ENCODE measurements at places on chromosomes 11 and 22. TPM values are rescaled to one million over a fixed set of nuclear protein-coding genes. Genes with fewer than 3 reads are reported as not detected.

ATL3 gene
- 11.4 TPM for polyA plus RNA-seq

TCIRG1 gene
- 36.3 TPM for polyA plus RNA-seq

OR51I1 gene
- not detected for polyA plus RNA-seq

DRICH1 gene
- 1.3 TPM for polyA plus RNA-seq

SLC22A6 gene
- polyA plus RNA-seq = 362 TPM

KRTAP5-8 gene
- polyA plus RNA-seq = 1.8 TPM

DNA sequence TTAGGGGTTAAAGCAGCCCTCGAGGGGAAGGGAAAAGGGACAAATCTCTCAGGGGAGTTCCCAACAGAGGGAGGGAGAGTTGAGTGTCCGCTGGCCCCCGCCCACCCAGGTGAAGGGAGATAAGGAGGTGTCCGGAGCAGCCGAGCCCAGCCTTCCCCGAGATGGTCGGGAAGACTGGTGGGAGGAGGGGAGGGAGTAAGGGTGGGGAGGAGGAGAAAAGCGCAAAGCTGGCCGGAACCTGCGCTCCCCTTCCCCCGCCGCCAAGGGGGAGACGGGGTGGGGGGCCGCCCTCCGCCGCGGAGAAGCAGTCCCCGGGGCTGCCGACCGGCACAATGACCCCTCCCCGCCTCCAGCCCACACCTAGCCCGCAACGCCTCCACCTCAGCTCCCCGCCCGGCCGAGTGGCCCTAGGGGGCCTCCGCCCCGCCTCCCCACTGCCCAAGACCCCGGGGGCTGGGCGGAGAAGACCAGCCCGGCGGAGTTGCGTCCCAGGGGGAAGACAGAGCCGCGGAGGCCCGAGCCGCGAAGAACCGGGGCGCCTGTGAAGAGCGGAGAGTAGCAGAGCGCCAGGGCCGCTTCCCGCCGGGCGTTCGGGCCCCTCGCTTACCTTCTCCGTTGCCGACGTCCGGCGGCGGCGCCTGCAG is 479 bp downstream of the RSF1 start:
- peaks cover 8% of the 10 kb centered on the region for H3K4me1 ChIP-seq
- H3K36me3 ChIP-seq = no peaks in the 10 kb centered on the region
- H3K27me3 ChIP-seq = no peaks in the 10 kb centered on the region
- DNase-seq = peak; percentile 75
- peak overlapping the region; percentile 81 for H3K27ac ChIP-seq
- peak overlapping the region; percentile 76 for H3K4me3 ChIP-seq

DNA sequence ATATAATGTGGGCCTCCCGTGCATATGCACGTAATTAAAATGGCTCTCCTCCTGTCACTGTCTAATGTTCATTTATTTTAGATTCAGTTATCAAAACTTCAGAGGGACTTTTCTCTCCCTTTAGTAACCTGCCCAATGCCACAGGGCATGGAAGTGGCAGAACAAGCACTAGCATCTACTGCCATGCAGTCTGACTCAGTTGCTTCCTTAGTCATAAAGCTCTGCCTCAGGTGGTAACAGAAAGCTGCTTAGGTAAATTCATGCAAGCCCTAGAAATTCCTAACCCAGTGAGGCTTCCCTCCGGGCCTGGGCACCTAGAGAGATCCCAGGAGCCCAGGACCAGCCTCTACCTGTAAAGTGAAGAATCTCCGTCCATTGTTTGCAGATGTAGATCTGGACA is 8.9 kb downstream of the PRPF19 start:
- H3K4me1 ChIP-seq = no peaks in the 10 kb centered on the region
- H3K4me3 ChIP-seq = no peak overlapping the region
- no peak for DNase-seq
- H3K36me3 ChIP-seq = peaks cover 29% of the 10 kb centered on the region
- no peaks in the 10 kb centered on the region for H3K27me3 ChIP-seq
- H3K27ac ChIP-seq = no peak overlapping the region

GRCh38 chr11:130737866-130738431 is 178.3 kb downstream of the SNX19 start:
- H3K27ac ChIP-seq = peak overlapping the region; percentile 2
- H3K36me3 ChIP-seq = no peaks in the 10 kb centered on the region
- no peak overlapping the region for H3K4me3 ChIP-seq
- peak; percentile 92 for DNase-seq
- H3K4me1 ChIP-seq = peaks cover 7% of the 10 kb centered on the region

DNA sequence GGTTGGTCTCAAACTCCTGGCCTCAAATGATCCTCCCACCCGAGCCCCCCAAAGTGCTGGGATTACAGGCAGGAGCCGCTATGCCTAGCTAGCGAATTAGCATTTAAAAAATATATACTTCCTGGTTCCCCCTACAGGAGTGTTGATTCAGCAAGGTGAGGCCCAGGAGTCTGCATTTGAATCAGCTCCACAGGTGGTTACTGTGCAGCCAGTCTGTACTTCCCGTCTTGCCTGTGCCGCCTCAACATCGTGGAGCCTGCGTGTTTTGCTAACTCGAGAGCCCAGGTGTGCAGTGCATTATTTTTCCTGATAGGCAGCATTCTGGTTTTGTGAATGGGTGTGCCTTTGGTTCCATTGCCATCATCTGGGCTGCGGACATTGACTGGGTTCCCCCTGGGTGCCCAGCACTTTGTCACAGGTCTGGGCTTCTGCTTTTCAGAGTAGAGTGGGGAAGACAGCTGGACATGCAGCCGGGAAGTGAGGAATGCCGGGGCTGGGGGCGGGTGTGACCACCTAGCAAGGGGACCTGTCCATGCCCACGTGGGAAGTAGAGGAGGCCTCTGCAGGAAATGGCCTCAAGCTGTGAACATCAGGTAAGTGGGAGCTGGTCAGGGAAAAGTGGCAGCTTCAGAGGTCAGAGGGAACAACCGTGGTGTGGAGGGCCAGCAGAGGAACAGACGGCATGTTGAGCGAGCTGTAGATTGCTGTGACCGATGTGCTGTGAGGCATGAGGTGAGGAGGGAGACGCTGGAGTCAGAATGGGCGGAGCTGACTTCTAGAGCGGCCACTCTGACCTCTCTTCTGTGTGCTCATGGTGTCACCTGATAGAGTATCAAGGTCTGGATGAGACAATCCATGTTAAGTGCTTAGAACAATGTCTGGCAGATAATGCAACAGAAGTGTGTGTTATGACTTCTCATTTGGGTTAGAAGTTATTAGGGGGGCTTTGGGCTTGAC is 42.2 kb downstream of the PPFIA1 start:
- H3K4me1 ChIP-seq = peaks cover 4% of the 10 kb centered on the region
- H3K27ac ChIP-seq = no peak overlapping the region
- no peak overlapping the region for H3K4me3 ChIP-seq
- no peaks in the 10 kb centered on the region for H3K36me3 ChIP-seq
- H3K27me3 ChIP-seq = no peaks in the 10 kb centered on the region
- DNase-seq = peak; percentile 17

- no peaks in the 10 kb centered on the region for H3K27me3 ChIP-seq
- H3K27ac ChIP-seq = no peak overlapping the region
- no peak overlapping the region for H3K4me3 ChIP-seq
- no peaks in the 10 kb centered on the region for H3K4me1 ChIP-seq
- no peaks in the 10 kb centered on the region for H3K36me3 ChIP-seq
These were observed 49.1 kb downstream of the CERK start for GRCh38 chr22:46688949-46689348.

GRCh38 chr11:111633248-111633647 is 31.0 kb downstream of the SIK2 start:
- no peak for DNase-seq
- H3K27ac ChIP-seq = no peak overlapping the region
- no peaks in the 10 kb centered on the region for H3K36me3 ChIP-seq
- H3K4me1 ChIP-seq = peaks cover 34% of the 10 kb centered on the region

GRCh38 chr22:39515266-39516050 is 4.9 kb upstream of the ATF4 start:
- no peaks in the 10 kb centered on the region for H3K27me3 ChIP-seq
- no peak for DNase-seq
- peaks cover 5% of the 10 kb centered on the region for H3K4me1 ChIP-seq
- no peak overlapping the region for H3K27ac ChIP-seq
- no peak overlapping the region for H3K4me3 ChIP-seq

GRCh38 chr11:124669193-124669592 is 4.3 kb downstream of the SIAE start:
- peaks cover 7% of the 10 kb centered on the region for H3K36me3 ChIP-seq
- H3K4me3 ChIP-seq = no peak overlapping the region
- no peaks in the 10 kb centered on the region for H3K27me3 ChIP-seq
- DNase-seq = peak; percentile 52

DNA sequence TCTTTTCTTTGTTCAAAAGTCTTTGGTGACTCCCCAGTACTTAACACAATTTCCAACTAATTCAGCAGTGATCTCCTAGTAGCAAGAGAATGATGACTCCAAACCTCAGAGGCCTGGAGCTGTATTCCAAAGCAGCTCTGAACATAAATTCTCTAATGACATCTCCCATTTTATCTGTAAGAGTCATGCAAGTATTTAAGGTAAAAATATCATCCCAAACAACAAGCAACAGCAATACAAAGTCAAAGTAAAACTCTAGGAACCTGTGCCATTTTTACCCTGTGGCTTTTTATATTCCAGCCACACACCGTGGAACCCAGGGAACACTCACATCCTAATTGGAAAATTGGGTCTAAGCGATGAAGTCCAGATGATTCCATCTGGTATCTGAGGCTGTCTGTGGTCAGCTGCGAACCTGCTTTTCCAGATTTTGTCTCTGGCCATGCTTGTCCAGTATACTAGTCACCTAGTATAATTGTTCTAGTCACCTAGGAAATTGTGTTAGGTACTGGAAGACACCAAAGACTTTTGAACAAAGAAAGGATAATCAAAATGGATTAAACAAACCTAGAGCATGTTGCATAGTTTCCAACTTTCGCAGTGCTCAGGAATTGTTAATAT is 92.3 kb upstream of the SLC25A18 start:
- H3K4me1 ChIP-seq = no peaks in the 10 kb centered on the region
- H3K4me3 ChIP-seq = no peak overlapping the region
- no peak overlapping the region for H3K27ac ChIP-seq
- H3K27me3 ChIP-seq = no peaks in the 10 kb centered on the region

DNA sequence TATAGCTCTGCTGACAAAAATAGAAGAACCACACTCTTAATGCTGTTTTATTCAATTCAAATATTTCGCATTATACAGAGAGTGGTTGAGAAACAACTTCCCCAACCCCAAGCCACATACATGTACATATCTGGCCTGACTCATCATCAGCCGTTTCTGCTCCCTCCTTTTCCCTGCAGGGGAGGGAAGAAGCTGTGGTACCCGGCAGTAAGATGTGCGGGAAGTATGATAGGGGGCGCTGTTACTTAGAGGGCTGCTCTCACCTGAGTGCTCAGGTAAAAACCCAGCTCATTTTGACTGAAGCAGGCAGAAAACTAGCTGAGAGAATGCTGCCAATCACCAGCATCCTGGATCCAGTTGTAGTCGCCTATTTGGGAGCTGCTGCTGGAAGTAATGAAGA is 85.5 kb downstream of the NELL1 start:
- no peak overlapping the region for H3K27ac ChIP-seq
- H3K4me1 ChIP-seq = no peaks in the 10 kb centered on the region
- no peak for DNase-seq
- no peak overlapping the region for H3K4me3 ChIP-seq
- H3K27me3 ChIP-seq = no peaks in the 10 kb centered on the region
- H3K36me3 ChIP-seq = no peaks in the 10 kb centered on the region

GRCh38 chr11:62857541-62857982 is 18.2 kb upstream of the WDR74 start:
- H3K27me3 ChIP-seq = no peaks in the 10 kb centered on the region
- DNase-seq = no peak
- H3K36me3 ChIP-seq = peaks cover 13% of the 10 kb centered on the region
- peaks cover 7% of the 10 kb centered on the region for H3K4me1 ChIP-seq

GRCh38 chr22:40758390-40758789 is 60.8 kb downstream of the SLC25A17 start:
- H3K36me3 ChIP-seq = no peaks in the 10 kb centered on the region
- no peak overlapping the region for H3K27ac ChIP-seq
- H3K4me1 ChIP-seq = no peaks in the 10 kb centered on the region
- no peak overlapping the region for H3K4me3 ChIP-seq
- no peaks in the 10 kb centered on the region for H3K27me3 ChIP-seq

GRCh38 chr11:134116210-134116609 is 47.3 kb downstream of the JAM3 start:
- H3K27ac ChIP-seq = no peak overlapping the region
- H3K36me3 ChIP-seq = no peaks in the 10 kb centered on the region
- no peaks in the 10 kb centered on the region for H3K27me3 ChIP-seq
- no peak overlapping the region for H3K4me3 ChIP-seq

DNA sequence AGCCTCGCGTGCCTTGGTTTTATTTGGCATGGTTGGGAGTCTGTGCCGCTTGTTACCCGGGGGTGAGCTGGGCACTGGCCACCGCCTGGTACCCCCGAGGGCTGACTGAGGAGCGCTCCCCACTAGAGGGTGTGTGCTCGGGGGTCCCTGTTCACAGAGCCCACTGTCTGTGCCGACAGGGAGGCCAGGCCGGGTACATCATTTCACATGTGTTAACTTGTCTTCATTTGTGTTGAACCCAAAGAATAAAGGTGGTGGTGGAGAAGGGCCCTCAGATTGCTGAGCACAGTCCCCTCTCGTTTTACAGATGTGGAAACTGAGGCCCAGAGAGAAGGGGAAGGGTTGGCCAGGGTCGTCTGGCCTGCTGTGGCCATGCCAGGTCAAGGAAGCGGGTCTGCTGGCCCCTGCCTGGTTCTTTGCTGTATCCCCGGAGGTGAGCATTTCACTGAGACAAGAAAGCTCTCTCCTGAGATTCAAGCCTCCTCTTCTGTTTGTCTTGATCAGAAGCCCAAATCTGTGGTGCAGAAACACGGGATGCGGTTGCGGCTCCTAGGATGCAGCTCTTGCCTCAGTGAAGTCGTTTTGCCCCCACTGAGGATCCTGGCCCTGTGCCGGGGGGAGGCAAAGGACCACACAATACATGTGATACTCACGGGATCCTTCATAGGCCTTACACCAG is 60.8 kb downstream of the FBLN1 start:
- no peaks in the 10 kb centered on the region for H3K36me3 ChIP-seq
- H3K27me3 ChIP-seq = no peaks in the 10 kb centered on the region
- no peaks in the 10 kb centered on the region for H3K4me1 ChIP-seq
- H3K27ac ChIP-seq = no peak overlapping the region
- H3K4me3 ChIP-seq = no peak overlapping the region

GRCh38 chr11:121540627-121541026 is 87.9 kb upstream of the SORL1-AS1 start:
- no peak overlapping the region for H3K4me3 ChIP-seq
- no peaks in the 10 kb centered on the region for H3K27me3 ChIP-seq
- H3K4me1 ChIP-seq = no peaks in the 10 kb centered on the region
- no peak overlapping the region for H3K27ac ChIP-seq
- peaks cover 8% of the 10 kb centered on the region for H3K36me3 ChIP-seq

- peaks cover 19% of the 10 kb centered on the region for H3K4me1 ChIP-seq
- H3K27ac ChIP-seq = no peak overlapping the region
- DNase-seq = no peak
- no peaks in the 10 kb centered on the region for H3K27me3 ChIP-seq
These were observed 25.4 kb upstream of the CABP2 start for GRCh38 chr11:67548555-67549110.

GRCh38 chr11:132168344-132168981 is 798.0 kb downstream of the NTM start:
- H3K36me3 ChIP-seq = no peaks in the 10 kb centered on the region
- no peaks in the 10 kb centered on the region for H3K27me3 ChIP-seq
- H3K4me1 ChIP-seq = no peaks in the 10 kb centered on the region
- DNase-seq = no peak
- H3K4me3 ChIP-seq = no peak overlapping the region

- no peaks in the 10 kb centered on the region for H3K4me1 ChIP-seq
- no peak overlapping the region for H3K27ac ChIP-seq
- no peak overlapping the region for H3K4me3 ChIP-seq
These were observed 3.1 kb upstream of the IL10RA start for GRCh38 chr11:117983163-117983475.

GRCh38 chr11:8809939-8810539 is 101.0 kb upstream of the AKIP1 start:
- H3K27me3 ChIP-seq = no peaks in the 10 kb centered on the region
- peak overlapping the region; percentile 53 for H3K27ac ChIP-seq
- H3K4me3 ChIP-seq = peak overlapping the region; percentile 83
- H3K4me1 ChIP-seq = peaks cover 30% of the 10 kb centered on the region
- DNase-seq = no peak
- no peaks in the 10 kb centered on the region for H3K36me3 ChIP-seq

Data from kidney (tissue), 22 donors.